ENCODE measurements at places on chromosomes 1 and 21. TPM values are rescaled to one million over a fixed set of nuclear protein-coding genes. Genes with fewer than 3 reads are reported as not detected.
A peak's percentile ranks its signal among the peaks of the same experiment; 100 is the strongest.

DNA sequence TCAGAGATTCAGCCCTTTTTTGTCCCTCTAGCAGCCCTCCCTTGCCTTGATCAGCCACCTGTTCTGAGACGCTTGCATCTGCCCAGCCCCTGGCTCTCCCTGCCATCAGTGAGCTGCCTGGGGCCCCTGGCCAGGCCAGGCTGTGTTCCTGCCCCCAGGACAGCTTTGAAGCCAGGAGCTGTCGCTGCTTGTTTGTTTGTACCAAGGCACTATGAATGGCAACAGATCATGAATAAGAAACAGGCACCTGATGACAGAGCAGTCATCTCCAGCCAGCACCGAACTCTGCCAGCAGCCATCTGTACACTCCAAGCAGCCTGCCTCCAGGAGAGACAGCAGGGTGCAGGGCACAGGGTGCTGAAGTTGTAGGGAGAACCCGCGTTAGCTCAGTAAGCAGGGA, 8.1 kb upstream of the VWA5B1 start:
- no peak for DNase-seq

GRCh38 chr1:186569856-186570255, 108.9 kb upstream of the PDC start:
- no peak for DNase-seq

GRCh38 chr21:42226626-42227025, 7.7 kb downstream of the ABCG1 start:
- DNase-seq = no peak

CNR2 gene
- not detected for total RNA-seq

- DNase-seq = no peak
These were observed 19.3 kb upstream of the TBX19 start for GRCh38 chr1:168261390-168261789.

- DNase-seq = no peak
These were observed 25.8 kb upstream of the LRRC8C start for GRCh38 chr1:89607156-89607555.

HCRTR1 gene
- not detected for total RNA-seq

SPRR5 gene
- total RNA-seq = not detected

- peak; percentile 35 for DNase-seq
These were observed 18.6 kb upstream of the FMN2 start for GRCh38 chr1:240073097-240073496.

Measured in H9 (cell line).